Activated effector memory CD4-positive, alpha-beta T cell treated with anti-CD3 and anti-CD28 coated beads, Interleukin-2, amount 50 U/mL, for 16 hours (primary cell): ENCODE measurements at places on chromosomes 6 and 20.

DNA sequence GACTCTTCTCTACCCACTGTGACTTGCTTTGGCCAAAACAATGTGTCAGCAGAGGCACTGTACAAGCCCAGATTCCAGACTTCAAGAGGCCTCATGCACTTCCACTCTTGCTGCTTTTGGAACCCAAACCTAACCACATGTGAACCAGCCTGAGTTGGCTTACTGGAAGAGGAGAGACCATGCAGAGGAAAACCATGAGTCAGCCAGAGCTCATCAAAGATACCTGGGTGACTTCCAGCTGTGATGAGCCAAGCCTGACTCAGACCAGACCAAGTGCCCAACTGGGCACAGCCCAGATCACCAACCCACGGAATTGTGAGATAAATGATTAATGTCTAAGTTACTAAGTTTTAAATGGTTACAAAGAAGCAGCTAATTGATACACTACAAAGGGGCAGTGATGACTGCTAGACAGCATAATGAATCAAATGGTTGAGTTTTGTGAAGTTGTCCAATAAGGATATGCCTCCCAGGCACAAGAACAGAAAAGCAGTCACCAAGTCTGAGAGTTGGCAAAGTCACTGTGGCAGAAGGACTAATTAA is 16.2 kb upstream of the BEND6 start:
- no peak for DNase-seq

DNA sequence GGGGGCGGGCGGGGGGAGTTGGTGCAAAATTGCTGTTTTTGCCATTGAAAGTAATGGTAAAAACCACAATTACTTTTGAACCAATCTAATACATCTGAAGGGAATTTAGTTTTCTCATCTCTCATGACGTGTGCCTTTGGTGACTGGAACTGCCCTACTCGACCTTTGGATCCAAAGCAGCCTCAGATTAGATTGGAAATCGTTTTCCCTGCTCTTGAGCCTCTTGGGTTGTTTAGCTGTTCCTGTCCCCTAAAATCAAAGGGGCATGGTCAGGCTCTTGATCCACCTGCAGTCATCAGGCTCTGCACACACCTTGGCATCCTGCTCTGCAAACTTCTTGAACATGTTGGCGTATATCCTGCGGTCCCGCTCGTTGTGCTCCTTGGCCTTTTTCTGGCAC is 64.0 kb upstream of the TULP1 start:
- no peak for DNase-seq

- no peak for DNase-seq
Measured at GRCh38 chr6:157498817-157499216, 117.8 kb downstream of the ZDHHC14 start.

DNA sequence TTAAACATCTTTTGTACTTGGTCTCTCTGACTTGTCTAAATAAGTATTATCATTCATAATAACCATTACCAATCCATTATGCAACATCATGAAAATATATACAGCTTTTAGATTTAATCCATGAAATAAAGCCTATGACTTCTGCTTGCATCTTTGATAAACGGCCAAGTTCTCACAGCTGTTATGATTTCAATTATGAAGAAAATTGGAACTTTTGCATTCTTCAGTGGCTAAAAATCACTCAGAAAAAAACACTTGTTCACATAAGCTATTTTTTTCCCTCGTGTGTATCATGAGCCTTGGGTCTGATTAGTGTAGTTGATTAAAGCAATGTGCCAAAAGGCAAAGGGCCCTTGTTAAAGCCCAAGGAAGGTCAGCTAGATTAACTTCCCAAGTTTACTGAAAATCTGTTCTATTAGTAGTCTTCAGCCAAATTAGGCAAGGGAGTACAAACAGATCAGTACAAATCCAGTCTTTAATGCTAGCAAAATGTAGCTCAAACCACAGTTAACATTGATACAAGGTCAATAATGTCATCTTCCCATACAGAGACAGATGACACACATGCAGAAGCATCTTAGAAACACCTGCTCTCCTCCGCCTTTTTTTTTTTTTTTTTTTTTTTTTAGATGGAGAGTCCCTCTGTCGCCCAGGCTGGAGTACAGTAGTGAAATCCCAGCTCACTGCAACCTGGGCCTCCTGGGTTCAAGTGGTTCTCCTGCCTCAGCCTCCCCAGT is 69.9 kb downstream of the SGK1 start:
- DNase-seq = no peak

DNA sequence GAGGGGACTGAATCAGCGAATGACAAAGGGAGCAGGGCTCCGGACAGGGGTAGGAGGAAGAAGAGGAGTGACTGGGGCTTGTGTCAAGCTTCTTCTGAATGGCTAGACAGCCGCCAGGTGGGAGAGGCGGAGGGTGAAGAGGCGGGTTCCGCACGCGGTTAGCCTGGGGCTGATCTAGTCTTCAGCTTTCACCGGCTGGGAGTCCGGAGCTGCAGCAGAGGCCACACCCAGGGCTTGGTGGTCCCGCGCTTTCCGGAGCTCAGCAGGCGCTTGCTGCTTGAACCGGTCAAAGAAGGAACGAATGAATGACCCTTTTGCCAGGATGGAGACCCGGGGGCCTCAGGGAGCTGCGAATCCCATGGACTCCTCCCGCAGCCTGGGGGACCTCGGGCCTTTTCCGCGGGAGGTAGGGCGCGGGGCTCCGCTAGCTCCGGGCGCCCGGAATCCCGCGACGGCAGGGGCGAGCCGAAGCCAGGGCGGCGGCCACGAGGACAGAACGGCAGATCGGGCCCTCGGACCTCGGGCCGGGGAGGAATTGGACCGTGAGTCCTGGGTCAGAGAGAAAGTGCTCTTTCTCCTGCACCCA is at the start of gene C6orf141:
Gene C6orf141, plus strand, starts transcription at position 177 of the 586 bp plus-strand sequence. Its CDS starts 125 bp downstream, at position 302.
- no peak for DNase-seq

DNA sequence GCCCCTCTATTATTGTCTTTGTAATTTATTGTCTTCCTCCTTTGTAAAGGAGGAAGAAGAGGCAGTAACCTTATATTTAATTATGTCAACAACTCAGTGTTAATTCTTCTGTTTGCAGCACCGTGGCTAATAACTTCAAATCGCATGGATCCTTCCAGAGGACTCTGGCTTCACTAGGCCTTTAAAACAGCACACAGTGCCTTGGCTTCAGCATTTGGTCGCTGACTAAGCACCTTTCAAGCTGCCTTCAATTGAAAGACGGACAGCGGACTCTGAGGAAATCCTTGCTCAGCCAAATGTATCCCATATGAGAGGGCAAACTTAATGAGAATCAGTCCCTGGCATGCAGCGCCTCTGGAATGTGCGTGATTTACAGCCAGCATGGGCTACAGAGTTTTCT is 64.2 kb downstream of the SGK1 start:
- no peak for DNase-seq

DNA sequence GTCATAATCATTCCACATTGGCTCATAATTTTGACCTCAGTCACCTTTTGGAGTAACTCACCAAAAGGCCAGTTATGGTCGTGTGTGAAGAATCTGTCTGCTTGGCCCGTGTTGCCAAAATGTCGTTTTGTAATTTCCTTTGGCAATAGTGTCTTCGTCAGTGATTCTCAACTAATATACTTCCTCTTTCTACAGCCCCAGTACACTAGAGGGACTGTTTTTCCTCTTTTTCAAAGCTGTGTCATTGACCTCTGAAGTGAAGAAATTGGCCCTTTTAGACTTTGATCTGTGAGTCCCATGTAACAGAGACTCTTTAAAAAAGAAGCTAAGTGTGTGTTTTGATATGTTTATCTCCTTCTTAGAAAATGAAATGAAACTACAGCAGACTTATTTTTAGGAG is 5.2 kb downstream of the FOXO3 start:
- DNase-seq = no peak

DNA sequence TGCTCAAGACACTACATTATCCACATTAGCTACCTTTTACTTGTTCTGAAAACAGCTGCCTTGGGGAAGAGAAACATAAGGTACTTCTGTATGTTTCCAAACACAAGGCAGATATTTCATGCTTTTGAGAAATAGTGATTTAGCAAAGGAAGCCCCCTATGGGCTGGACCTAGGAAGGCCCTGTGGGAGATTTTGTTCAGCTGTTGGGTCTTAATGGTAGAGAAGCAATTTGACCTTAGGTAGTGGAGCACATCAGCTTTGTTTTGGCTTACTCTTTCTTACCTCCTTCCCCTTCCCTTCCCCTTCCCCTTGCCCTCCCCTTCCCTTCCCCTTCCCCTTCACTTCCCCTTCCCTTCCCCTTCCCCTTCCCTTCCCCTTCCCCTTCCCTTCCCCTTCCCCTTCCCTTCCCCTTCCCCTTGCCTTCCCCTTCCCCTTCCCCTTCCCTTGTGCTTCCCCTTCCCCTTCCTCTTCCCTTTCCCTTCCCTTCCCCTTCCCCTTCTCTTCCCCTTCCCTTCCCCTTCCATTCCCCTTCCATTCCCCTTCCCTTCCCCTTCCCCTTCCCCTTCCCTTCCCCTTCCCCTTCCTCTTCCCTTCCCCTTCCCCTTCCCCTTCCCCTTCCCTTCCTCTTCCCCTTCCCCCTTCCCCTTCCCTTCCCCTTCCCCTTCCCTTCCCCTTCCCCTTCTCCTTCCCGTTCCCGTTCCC is 84.6 kb downstream of the ANKS1A start:
- no peak for DNase-seq

- no peak for DNase-seq
Measured at GRCh38 chr6:30887901-30888815, 3.8 kb downstream of the DDR1 start.

DNA sequence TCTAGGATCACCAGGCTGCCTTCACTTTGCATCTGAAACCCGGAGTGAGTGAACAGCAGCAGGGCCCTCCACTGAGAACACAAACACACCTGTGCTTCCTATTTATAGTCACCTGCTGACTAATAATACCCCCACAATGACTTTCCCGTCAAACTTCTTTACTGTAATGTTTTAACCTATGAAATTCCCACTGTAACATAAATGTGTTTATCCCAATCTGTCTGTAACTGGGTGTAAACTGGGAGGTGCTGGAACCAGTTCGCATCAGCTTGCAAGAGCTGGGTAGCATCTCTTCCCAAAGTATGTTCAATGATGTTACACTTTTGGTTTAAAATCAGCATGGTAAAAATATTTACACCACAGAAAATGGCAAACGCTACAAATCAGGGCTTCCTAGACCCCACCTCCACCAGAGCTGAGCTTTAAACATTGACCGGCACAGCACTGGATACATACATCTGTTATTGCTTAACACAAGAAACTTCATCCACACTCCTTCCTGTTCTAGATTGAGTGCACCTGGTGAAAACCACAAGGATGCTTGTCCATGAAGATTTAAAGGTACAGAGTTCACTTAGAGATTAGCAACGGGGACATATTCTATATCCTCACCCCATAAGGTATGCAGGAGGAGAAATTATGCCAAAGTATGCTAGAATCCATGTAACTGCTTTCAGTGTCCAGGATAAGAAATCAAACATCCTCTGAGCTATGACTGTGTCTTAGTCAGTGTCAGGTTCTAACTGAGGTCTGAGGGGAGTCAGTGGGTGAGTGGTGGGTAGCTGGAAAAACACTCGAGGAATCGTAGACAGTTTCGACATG is 79.0 kb downstream of the ALDH8A1 start:
- DNase-seq = no peak

GRCh38 chr20:474581-474980 is 12.2 kb upstream of the TBC1D20 start:
- no peak for DNase-seq

DNA sequence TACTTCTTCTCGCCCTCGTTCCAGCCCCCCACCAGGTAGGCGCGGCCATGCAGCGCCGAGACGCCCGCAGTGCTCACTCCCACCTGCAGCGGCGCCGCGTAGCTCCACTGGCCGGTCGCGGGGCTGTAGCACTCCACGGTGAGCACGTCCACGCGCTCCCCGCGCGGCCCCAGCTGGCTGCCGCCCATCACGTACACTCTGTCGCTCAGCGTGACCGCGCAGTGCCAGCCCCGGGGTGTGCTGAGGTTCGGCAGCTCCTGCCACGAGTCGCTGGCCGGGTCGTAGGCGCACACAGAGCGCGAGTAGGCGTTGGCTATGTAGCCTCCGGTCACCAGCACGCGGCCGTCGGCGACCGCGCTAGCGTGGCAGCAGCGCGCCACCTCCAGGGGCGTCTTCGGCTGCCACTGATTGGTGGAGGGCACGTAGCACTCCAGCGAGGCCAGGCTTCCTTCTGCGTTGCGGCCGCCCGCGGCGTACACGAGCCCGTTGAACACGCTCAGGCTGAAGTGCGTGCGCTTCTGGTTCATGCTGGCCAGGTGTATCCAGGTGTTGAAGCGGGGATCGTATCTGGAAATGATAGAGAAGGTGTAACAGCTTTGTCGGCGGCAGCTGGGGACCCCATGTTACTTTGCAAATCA is 13.7 kb downstream of the KLHL31 start:
- DNase-seq = peak; percentile 92

DNA sequence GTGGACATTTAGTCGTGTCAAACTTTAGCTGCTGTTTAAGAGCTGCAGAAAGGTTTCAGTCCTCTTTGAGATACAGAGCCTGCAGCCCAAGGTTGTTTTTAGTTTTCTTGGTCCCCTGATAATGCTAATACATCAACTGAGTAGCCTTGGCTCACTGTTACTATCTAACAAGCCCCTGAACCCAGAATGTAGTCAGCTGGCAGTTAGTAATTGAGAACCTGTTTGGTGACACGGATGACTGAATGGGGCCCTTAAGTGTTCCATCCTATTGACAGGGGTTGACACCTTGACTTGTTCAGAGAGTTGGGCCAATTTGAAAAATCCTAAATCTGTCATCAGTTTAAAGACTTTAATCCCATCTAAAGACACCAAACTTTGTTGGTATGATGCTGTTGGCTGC is 2.8 kb downstream of the RTN4IP1 start:
- DNase-seq = no peak

GRCh38 chr6:157538698-157539097 is 157.7 kb downstream of the ZDHHC14 start:
- DNase-seq = no peak

DNA sequence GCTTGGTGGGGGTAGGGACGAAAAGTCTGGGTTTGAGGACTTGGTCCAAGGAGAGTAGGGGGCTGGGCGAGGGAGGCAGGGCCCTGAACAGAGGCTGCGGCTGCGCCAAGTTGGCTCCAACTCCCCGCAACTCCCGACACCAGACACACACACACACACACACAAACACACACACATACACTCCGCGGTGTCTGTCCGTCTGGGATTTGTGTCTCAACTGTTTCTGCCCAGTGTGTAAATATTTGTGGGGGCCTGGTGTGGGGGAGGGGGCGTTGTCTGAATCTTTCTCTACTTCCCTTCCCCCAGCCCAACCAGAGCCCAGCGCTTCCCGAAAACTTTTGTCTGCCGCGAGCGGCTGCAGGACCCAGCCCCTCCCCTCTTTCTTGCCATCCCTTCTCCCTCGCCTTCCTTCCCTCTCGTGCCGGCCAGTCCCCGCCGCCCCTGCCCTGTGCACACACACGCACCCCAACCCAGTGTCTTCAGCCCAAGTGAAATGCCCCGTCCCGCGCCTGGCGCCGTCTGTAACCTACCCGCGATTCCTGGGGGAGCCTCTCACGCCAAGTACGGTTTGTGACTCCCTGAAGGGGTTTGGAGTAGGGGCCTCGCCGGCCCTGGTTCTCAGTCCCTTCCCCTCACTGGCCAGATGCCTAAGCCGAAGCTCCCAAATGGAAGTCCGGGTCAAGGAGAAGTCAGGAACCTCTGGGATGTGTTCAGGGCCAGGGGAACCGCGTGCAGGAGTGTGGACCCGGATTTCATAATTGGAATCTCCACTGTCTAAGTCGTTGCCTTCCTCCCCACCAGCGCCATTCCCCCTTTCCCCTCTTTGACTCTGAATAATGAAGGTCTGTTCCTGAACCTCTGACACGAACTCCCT is 904 bp downstream of the MDFI start:
- no peak for DNase-seq
